H54 (cell line): ENCODE measurements at places on chromosomes 13 and 19.
A peak's percentile ranks its signal among the peaks of the same experiment; 100 is the strongest.

- DNase-seq: no peak
Observed at GRCh38 chr13:100262404-100262803, 173.5 kb downstream of the PCCA start.

DNA sequence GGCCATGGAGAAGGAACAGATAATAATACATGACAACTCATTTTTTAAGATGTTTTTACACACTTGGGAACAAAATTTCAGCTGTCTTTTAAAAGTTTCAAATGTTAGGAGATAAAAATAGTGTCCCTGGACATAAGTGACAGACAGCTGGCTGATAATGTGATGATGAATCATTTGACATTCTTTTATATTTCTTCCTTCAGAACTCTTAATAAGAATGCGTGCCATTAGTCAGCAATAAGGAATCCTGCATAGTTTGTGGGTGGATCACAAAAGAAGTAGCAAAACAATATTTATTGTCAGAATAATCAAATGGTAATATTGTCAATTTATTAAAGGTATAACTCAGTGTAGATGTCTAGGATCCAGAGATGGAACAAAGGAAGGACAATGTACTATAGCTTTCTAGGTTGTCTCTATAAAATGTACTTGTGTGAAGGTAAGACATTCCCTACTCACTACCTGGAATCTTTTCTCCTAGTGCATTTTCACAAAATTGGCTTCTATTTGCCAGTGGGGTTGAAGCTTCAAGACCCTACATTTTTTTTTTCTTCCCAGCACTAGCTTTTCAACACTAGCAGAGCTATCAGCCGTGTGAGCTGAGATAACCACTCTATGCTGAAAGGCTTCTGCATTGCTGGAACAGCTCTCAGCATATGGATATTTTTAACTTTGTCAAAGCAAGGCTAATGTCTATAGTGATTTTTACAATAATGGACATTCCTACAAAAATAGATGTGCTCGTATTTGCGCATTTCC lies 175.6 kb upstream of the SLITRK6 start:
- DNase-seq: no peak

- DNase-seq: no peak
Observed at GRCh38 chr13:45592758-45593157, 22.8 kb downstream of the ERICH6B start.

DNA sequence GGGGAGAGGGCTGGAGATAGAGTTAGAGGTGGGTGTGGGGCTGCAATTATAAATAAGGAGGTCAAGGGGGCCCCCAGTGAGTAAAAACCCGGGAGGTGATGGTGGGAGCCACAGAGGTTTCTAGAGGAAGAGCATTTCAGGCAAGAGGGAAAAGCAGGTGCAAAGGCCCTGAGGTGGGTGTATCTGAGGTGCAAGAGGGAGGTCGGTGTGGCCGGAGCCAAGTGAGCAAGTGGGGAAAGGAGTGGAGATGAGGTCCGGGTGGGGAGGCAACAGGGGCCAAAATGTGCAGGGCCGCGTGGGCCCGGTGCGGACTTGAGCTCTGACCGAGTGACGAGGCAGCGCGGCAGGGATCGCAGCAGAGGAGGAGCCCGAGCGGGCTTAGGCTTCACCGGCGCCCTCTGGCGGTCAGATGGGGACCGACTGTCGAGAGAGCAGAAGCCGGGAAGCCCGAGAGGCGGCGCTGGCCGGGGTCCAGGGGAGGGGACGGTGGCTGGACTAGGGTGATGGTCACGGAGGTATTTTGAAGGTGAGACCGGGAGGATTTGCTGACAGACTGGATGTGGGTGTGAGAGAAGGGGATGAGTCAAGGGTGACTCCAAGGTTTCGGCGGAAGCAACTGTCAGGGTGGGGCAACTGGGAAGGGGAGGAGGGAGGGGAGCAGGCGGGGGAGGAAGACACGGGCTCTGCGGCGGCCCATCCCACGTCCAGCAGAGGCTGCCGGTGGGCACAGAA lies 17.7 kb upstream of the SPACA4 start:
- DNase-seq: peak; percentile 65

DNA sequence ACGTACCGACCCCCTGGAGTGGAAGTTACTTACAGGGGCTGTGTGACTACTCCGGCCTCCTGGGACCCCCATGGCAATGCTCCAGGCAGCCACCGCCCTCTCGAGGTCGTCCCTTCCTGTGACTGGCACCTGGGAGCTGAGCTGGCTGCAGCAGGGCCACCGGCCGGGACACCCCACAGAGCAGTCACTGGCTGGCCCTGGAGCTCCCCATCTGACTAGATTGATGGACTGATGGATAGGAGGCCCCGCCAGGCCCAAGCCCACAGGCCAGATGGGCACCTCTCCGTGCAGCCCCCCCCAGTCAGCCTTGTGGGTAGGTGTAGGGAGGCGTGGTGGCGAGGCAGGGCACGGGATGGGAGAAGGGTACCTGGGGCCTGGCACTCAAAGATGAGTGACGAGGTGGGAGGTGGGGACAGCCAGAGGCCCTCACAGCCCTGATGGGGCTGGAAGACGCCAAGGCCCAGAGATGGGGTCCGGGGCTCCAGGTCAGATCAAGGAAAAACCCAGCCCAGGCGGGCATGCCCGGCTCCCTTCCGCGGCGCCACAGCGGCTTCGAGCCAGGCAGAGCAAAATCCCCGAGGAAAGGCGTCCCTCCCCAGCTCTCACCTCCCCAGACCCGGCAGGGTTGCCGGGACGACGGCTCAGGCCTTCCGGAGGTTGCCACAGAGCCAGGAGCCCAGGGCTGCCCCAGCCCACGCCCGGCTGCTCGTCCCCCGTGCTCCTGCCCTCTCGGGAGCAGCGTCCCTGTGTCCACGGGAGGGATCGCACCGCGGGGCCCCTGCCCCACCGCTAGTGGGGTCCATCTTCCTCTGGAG lies 8.4 kb downstream of the SLC39A3 start:
- DNase-seq: no peak

DNA sequence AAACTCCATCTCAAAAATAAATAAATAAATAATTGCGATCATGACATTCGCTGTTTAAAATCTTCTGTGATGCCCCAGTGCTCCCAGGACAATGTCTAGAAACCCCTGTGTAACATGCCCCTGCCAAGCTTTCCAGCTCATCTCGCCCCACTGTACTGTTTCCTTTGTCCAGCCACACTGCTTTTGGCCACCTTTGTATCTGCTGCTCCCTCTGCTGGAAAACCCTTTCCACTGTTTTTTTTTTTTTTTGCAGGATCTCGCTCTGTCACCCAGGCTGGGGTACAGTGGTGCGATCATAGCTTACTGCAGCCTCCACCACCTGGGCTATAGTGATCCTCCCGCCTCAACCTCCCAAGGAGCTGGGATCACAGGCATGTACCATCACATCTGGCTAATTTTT lies 7.5 kb downstream of the PLAUR start:
- DNase-seq: no peak

DNA sequence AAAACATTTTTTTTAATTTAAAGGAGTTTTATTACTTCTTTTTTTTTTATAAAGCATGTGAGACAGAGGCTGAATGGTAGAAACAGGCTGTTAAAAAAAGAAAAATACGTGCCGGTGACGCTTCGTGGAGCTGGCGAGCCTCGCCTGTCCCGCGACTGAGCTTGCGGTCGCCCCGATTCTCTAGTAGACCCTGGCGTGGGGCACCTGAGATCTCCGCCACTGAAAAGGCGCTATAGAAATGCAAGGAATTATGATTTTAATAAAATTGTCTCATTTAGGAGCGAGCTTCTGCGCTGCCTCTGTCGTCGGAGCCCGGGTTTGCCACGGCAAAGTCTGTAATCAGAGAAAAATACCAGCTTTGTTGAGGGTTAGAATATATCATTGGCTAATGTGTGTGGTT lies 18.4 kb downstream of the NFIX start:
- DNase-seq: no peak

DNA sequence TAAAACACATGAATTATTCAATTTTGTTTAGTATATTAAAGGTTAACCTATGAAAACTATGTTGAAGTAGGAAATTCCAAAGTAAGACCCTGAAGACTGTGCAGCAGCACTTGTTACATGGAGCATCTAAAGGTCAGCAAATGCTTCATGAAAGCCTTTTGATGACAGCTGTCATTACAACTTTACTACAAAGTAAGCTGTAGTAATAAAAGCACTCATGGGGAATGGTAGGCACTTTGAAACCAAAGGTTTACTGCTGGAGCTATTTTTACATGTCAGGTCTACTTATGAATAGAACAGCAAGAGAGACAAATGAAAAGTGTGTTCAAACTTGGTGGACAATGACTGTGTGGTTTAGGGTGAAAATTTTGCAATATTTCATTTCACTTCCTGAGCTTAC lies 672.5 kb upstream of the PCDH20 start:
- DNase-seq: no peak
